Stimulated activated CD8-positive, alpha-beta memory T cell treated with anti-CD3 and anti-CD28 coated beads, Interleukin-7, amount 100 ng/mL, for 48 hours (primary cell): ENCODE measurements at places on chromosomes 5 and 9.

GRCh38 chr9:28951945-28952344, 1378.7 kb upstream of the C9orf72 start:
- no peak for DNase-seq

DNA sequence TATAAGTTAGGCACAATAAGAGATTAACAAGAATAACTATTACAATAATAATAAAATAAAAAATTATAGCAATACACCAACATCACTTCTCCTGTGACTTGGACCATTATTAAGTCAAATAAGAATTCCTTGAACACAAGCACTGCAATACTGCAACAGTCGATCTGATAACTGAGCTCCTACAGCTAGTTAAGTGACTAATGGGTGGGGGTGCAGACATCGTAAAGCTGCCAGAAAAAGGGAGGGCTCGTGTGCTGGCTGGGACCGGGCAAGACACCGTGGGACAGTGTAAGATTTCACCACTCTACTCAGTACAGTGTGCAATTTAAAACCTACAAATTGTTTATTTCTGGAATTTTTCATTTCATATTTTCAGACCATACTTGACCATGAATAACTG, 78.8 kb downstream of the SNX24 start:
- DNase-seq: no peak

DNA sequence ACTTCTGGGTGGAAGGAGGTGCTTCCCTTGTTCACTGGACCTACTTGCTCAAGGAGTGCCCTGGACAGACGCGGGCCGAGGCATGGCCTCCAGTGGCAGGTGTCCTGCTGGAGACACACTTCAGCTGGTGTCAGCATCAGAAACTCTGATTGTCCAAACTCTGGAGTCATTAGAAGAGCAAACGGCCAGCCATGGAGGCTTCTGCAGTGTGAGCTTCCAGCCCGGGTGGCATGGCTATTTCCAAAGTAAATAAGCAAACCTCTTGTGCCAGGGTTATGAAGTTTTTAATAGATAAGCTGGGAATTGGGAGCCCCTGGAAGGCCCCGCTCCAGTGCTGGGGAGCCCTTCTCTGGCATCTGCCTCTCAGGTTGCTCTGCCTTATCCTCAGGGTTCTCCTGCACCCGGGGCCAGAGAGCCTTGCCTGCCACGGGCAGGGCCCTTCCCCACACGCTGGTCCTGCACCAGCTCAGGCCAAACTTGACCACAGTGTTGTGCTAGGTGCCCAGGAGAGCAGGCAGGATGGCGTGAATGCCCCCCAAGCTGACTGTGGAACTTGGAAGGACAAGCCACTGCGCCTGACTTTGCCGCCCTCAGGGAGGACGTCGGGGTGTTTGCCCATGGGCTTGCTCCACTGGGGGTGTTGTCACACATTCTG, 285.6 kb downstream of the GADD45G start:
- DNase-seq: no peak

DNA sequence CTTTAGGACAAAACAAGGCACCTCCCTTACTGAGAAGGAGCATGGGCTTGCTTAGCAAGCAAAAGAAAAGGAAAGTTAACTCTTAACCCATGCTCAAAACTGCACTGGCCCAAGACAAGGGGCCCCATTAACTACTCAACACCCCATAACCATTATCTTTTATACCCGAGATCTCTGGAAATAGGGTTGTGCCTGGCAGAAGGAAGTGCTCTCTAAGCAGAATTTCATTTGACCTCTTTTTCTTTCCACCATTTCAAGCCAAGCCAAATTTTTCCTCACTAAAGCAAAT, 167.2 kb downstream of the RASEF start:
- DNase-seq: no peak

DNA sequence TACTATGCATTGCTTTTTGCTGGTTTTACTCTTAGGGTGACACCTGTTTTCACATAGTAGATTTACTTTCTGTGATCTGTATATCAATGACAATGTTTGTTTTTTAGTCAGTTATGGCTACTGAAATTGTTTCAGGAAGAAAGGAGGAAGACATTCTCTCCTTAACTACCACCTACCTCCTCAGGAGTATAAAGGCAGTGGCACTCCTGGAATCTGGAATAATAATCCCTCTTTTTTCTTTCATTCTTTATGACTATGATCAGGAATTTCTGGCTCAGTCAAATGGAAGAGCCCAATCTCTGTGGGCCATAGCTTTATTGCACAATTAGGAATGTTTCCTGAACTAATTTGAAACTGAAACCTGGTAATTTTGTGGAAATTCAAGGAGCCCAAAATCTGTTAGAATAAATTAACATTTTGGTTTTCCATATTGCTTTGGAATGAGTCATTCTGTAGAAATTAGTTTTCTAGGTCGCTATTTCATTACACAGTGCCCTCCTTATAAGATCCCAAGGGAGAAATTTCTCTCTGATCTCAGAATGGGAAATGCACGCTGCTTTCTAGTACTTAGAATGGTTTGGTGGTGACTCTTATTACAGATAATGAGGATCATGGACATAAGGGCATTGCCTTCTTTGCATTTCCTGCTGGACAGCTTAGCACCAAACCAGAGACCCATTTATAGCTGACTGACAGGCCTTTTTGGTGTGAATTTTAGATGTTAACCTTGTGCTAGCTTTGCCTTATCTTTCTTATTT, 95.3 kb upstream of the VLDLR start:
- no peak for DNase-seq

DNA sequence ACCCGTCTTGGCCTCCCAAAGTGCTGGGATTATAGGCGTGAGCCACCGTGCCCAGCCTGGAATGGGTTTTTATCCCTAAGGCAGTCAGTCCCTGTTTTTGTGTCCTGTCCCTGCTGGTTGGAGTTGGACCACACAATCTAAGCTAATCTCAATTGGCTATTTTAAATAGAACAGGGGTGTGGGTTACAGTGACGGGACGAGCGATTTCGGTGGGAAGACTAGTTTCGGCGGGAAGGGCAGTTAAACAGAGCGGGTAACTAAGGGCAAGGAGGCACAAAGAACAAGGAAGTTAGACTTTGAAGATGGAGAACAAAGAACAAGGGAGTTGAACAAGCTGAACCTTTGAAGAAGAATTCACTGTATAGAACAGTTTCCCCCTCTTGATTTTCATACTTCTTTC, 1.4 kb downstream of the GTF3C5 start:
- no peak for DNase-seq

GRCh38 chr5:127919006-127919796, 164.4 kb upstream of the SLC12A2 start:
- DNase-seq: no peak
